Left renal cortex interstitium (tissue), 4 donors: ENCODE measurements at places on chromosomes 3 and 15. TPM values are rescaled to one million over a fixed set of nuclear protein-coding genes. Genes with fewer than 3 reads are reported as not detected.

GRCh38 chr15:99037646-99038045 is 30.1 kb upstream of the PGPEP1L start:
- no peak for DNase-seq

DNA sequence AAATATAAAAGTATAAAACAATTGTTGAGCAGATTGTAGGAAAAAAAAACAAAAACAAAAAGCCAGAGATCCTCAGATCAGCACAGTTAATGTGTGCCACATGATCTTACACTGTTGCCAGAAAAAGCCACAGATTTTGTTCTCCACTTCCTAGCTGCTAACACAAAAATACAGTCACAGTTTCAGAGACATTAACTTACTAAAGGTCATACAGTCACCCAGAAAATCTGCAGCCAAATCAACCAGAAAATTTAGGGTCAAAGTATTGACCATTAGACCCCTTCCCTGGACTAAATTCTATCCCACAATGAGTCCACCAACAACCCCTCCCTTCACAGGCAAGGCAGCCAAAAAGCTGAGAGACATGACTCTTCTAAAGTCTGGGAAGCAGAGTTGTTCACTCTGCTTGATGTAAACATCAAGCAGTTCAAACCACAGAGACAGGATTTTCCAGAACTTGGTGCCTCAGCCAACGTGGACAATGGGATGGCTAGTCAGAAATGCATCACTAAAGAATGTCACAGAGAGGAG is 59.1 kb downstream of the SST start:
- no peak for DNase-seq

The AGBL1 gene
- 0.11 TPM for polyA plus RNA-seq

The PPP1R14D gene
- polyA plus RNA-seq, result 0.48 TPM

The ZNF620 gene
- polyA plus RNA-seq, result 8.6 TPM

The ZKSCAN7 gene
- 19.1 TPM for polyA plus RNA-seq

DNA sequence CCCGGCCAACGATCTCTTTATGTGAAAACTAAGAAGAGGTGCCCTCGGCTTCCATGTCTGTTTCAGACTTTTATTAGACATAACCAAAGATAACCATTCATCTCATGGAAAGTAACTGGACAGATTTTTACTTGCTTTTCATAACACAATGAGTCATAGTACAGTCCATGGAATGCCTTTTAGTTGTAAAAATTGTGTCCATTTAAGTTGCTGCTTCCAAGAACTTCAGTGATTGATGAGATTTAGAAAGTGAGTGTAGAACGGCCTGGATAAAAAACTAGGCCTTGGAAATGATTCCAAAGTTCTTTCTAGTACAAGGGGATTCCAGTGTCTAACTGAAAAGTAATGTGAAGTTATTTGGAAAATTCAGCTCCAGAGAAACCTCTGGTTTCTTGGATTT is 10.8 kb downstream of the EIF2AK4 start:
- DNase-seq, result no peak

DNA sequence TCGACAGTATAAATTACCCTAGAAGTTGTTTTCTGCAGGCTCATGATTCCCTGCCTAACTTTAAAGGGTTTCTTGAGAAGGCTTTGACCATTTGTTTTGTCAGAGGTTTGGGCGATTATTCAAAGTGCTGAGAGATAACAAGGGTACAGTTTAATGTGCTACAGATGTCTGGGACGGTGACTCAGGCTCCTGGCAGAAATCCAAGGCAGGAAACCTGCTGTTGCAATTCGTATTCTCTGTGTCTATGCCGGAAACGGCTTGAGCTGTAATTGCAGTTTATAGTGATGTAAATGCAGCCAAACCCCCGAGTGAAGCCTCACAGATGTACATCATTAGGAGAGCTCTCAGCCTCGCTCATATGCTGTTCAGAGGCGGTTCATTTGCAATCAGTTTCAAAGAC is 65.6 kb downstream of the SYNPR start:
- peak; percentile 59 for DNase-seq

DNA sequence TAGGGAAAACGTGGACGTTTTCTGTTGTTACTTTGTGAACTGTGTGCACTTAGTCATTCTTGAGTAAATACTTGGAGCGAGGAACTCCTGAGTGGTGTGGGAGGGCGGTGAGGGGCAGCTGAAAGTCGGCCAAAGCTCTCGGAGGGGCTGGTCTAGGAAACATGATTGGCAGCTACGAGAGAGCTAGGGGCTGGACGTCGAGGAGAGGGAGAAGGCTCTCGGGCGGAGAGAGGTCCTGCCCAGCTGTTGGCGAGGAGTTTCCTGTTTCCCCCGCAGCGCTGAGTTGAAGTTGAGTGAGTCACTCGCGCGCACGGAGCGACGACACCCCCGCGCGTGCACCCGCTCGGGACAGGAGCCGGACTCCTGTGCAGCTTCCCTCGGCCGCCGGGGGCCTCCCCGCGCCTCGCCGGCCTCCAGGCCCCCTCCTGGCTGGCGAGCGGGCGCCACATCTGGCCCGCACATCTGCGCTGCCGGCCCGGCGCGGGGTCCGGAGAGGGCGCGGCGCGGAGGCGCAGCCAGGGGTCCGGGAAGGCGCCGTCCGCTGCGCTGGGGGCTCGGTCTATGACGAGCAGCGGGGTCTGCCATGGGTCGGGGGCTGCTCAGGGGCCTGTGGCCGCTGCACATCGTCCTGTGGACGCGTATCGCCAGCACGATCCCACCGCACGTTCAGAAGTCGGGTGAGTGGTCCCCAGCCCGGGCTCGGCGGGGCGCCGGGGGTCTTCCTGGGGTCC is at the start of gene TGFBR2:
TSS of gene TGFBR2 (plus strand) at position 301 of the 731 bp plus-strand sequence. CDS start at position 584, 283 bp downstream.
- DNase-seq, result peak; percentile 82

DNA sequence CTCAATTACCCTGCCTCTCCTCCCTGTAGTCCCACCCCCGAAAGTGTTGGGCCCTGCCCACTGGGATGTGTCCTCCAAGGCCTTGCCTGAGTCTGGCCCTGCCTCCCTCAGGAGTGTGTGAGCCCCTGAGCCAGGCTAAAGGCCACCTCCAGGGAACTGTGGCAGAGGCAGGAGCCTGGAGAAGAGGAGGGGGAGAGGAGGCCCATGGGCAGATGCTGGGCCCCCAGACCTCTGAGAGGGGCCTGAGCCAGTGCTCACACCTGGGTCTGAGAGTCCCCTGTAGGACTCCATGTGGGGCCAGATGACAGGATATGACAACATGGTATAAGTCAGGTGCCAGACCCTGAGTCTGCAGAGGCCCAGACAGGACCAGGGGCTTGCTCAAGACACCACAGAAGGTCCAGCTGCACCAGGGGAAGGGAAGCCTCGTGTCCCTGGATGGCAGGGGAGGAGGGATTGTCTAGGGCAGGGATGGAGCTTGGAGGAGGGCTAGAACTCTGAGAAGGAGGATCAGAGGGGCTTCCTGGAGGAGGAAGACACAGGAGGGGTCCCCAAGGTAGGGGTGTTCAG is 217.9 kb downstream of the TBC1D2B start:
- DNase-seq, result no peak

DNA sequence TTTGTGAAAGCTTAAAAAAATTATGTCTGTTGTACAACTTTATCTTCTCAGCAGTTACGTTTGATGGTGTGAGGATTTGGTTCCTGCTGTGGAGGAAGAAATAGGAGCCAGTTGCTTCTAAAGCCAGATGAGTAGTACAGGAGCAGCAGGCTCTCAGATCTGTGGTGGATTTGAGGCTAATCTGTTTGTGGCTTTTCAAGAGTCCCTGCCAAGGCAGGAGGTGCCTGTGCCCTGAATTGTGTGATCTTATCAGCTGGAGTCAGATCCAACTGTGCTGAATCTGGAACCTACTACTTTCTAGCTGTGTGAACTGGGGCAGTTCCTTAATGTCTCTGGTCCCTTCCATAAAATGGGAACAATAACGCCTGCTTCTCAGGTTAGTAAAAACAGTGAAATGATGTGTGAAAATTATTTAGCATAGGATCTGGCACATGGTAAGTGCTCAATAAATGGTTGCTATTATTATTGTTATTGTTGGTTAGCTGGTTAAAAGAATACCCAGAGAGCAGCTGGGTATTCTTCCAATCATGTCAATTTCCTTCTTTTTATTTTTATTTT is 7.7 kb downstream of the CLDN11 start:
- no peak for DNase-seq

The PCOLCE2 gene
- 5.0 TPM for polyA plus RNA-seq

GRCh38 chr3:125594125-125594524 is 1.2 kb downstream of the OSBPL11 start:
- DNase-seq, result no peak

DNA sequence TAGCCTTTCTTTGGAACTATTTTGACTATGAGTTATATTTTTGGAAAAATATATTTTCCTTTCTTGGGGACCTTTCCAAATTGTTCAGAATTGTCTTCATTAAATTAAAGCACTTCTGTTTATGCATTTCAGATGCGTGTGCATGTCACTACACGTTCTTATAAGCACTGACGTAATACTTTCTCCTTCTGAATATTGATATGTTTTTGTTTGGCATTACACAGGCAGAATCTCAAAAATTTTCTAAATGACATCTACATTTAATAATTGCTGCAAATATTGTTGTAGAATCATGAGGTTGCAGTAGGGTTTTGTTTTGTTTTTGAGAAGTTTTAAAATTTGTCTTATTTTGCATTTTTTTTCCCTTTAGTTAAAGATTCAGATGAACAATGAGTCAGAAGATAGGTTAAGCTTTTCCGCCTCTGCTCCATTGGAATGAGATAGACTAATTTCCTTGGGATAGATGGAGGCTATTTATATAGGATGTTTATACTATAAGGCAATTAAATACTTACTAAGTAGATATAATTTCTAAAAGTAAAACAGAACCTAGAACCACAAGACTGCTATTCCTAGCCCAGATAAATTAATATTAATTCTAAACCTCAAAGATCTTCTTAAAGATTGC is 110.8 kb downstream of the MBNL1 start:
- DNase-seq, result no peak

GRCh38 chr3:30129765-30130164 is 476.6 kb upstream of the TGFBR2 start:
- no peak for DNase-seq

DNA sequence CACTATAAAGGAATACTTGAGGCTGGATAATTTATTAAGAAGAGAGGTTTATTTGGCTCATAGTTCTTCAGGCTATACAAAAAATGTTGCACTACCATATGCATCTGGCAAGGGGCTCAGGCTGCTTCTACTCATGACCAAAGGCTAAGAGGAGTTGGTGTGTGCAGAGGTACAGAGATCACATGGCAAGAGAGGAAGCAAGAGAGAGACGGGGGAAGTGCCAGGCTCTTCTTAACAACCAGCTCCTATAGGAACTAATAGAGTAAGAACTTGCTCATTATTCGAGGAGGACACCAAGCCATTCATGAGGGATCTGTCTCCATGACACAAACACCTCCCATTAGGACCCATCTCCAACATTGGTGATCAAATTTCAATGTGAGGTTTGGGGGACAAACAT is 6.0 kb upstream of the FNDC3B start:
- DNase-seq, result no peak

DNA sequence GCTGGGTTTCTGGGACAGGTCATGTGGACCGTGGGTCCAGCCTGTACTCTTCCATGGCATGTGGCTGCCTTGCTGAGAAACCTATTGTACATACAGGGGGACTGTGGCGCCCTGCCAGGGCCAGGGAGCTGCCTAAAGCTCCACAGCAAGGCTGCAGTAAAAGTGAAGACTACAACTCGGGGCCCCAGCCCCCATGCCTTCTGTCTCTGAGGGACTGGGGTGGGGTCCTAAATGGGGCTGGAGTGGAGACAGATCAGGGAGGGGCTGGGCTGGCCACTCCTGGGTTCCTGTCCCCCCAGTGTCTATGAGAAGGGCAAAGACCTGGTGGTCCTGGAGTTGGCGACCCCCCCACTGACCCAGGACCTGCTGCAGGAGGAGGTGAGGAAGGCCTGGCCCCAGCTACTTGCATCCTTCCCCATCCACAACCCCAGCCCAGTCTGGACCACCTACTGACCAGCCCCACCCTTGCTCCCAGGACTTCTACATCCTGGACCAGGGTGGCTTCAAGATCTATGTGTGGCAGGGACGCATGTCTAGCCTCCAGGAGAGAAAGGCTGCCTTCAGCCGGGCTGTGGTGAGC is 7.3 kb downstream of the VILL start:
- DNase-seq, result no peak

GRCh38 chr3:43253294-43253693 is 33.0 kb upstream of the SNRK start:
- no peak for DNase-seq

The MELTF gene
- polyA plus RNA-seq, result 2.6 TPM

DNA sequence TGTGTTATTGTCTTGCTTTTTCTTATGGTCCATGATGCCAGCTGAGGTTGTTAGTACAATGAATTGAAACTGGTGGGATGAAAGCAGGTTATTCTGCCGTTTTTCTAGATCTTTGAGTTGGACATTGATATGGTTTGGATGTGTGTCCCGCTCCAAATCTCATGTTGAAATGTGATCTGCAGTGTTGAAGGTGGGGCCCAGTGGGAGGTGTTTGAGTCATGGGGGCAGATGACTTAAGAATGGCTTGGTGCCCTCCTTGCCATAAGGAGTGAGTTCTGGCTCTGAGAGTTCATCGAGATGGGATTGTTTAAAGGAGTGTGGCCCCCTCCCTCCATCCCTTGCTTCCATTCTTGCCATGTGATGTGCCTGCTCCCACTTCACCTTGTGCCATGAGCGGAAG is 80.3 kb upstream of the PIAS1 start:
- no peak for DNase-seq

DNA sequence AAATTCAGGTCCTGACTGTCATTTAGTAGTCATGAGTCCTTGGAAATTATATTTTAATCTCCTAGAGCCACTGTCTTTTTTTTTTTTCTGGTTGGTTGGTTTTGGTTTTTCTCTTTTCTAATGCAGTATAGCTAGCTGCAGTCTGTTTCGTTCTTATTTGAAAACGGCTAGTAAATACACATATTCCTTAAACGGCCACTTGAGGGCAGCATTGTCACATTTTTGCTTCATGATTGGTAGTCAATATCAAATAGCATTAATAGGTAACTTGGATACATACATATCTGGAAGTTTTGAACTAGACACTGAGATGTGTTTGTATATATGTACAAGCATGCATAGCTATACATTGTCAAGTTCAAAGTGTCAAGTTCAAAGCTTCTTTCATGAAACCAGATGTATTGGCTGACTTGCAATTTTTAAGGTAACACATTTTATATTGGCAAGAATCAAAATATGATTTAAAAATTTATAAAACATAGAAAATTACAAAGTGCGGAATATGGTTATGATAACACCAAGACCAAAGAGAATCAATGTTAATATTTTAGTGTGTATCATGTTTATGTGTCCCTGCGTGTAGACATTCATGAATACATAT is 22.5 kb downstream of the GABRA5 start:
- DNase-seq, result no peak

DNA sequence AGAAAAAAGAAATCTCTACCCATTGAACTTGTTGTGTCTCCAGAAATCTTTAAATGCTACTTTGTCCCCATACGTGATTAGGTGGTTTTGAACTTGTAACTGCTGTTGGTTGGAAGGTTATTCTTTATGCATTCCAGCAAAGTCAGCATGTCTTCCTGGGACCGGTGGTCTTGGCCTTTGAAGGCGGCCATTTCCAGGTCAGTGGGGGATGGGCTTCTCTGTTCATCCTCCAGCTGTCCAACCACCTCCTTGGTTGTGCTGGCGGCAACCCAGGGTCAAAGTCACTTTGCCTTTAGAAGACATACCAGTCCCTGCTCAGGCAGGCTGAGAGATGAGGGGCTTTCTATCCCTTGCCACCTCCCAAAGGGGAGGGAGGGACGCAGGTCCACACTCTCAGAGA is 37.9 kb upstream of the ARL8B start:
- no peak for DNase-seq

The SLC15A2 gene
- polyA plus RNA-seq, result 13.7 TPM
